H4 (cell line): ENCODE measurements at places on chromosomes 2 and 18. TPM values are rescaled to one million over a fixed set of nuclear protein-coding genes. Genes with fewer than 3 reads are reported as not detected.

GRCh38 chr2:25903216-25903776 lies 25.0 kb upstream of the ASXL2 start:
- no peak for DNase-seq

DNA sequence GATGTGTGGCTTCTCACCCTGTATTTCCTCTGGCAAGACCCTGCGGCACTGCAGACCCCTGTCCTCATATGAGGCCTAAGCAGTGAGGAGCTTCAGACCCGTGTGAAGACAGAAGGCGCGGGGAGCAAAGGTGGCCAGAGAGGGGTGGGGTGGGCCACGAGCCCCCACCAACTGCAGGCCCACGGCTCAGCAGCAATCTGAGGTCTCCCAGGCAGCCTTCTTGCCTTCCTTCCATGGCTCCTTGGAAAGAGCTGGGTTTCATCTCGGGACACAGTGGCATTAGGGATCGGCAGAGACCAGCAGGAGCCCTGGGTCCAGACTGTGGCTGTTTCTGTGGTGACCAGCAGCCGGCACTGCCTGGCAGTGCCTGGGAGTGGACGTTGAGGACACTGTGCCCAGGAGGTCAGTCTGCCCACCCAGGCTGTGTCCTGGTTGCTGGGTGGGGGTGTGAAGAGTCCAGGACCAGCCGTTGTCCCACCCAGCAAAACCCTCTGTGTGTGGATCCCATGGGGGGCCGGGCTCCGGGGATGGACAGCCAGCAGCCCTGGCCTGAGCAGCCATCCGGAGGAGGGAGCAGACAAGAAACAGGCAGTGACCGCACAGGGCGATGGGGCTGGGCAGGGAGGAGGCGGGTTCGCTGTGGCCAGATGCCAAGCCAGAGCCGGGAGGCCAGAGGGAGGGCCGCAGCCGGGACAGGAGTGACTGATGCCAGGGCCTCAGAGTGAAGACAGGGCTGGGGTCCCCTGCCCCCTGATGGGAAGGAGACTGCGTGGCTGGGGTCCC lies 73.8 kb downstream of the RRM2 start:
- no peak for DNase-seq

Gene LRRC30
- not detected in 2 replicates for total RNA-seq

DNA sequence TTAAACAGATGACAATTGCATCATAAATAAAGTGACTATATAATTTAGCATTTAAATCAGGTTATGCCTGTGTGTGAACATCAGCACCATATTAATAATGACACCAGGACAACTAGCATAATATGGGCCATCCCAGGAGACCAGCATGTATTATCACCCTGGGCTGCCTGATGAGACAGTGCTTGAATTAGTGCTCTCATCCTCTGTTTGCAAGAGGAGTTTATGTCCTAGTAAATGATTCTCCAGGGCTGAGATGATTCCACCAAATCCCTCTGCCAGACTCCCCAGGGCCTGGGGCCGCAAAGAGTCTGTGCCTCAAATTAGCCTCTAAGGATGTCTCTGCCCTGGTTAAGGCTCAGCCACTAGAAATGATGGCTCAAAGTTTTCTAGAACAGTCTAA lies 97.7 kb downstream of the SGPP2 start:
- no peak for DNase-seq

DNA sequence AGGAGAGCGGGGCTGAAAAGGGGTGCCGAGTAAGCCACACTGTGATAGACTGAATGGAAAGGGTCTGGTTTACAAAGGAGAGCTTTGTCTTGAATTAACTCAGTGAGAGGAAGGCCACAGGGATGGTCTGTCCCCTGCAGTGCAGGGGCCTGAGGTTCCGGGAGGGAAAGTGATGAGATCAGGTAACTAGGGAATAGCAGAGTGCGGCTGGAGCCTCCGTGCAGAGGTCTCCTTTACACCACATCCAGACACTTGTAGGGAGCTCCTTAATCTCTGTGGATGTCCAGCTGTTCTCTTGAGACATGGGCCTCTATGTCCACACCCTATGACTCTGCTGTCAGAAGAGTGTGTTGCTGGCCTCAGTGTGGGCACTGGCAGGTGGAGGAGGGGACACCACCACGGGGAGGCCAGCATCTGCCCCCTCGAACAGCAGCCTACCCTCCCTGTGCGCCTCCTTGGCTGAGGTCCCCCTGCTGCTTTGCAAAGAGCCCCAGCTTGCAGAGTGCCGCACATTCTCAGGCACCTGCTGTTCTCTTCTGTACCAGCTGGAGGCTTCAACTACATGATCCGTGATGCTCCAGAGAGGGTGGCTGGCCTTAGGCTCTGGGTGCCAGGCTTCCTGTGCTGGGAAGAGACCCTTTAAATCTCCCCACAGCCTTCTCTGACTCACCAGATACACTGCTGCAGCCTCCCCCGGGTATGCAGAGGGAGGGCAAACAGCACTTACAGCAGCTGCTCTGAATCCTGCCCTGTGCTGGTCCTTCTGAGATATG lies 25.9 kb downstream of the ENOSF1 start:
- DNase-seq: no peak

Gene INPP5D
- 0.46 TPM in 1 of 2 replicates, not detected in the other for total RNA-seq

GRCh38 chr18:76490670-76491472 lies 4.2 kb downstream of the ZNF516 start:
- peak; percentile 41 for DNase-seq

Gene AGXT
- total RNA-seq: not detected in 2 replicates

Gene REG1B
- total RNA-seq: not detected in 2 replicates

- no peak for DNase-seq
Measured at GRCh38 chr2:152238016-152238415, 62.5 kb upstream of the STAM2 start.
